Forelimb muscle (tissue), 1 donor: ENCODE measurements at places on chromosomes 3 and 15. TPM values are rescaled to one million over a fixed set of nuclear protein-coding genes. Genes with fewer than 3 reads are reported as not detected.

Gene GNAI2
- 158 TPM for polyA plus RNA-seq

Gene SCAANT1
- polyA plus RNA-seq: 1.0 TPM

Gene HAUS2
- polyA plus RNA-seq: 14.5 TPM

Gene HHATL
- polyA plus RNA-seq: 73.4 TPM

Gene ARL6
- polyA plus RNA-seq: 6.4 TPM

Gene STAC
- polyA plus RNA-seq: 40.1 TPM

Gene CKMT1B
- polyA plus RNA-seq: not detected

Gene LRRFIP2
- polyA plus RNA-seq: 40.5 TPM

Gene LNP1
- polyA plus RNA-seq: 6.7 TPM

Gene PTX3
- polyA plus RNA-seq: 5.0 TPM

Gene SKOR1
- 0.47 TPM for polyA plus RNA-seq

Gene CYP8B1
- 0.09 TPM for polyA plus RNA-seq

Gene CDC25A
- 3.1 TPM for polyA plus RNA-seq

Gene PLSCR5
- polyA plus RNA-seq: not detected

Gene TMCO5A
- polyA plus RNA-seq: not detected

Gene ANKRD63
- polyA plus RNA-seq: 0.32 TPM

Gene COLQ
- 24.7 TPM for polyA plus RNA-seq

Gene SMAD6
- polyA plus RNA-seq: 3.7 TPM

Gene SLC2A2
- polyA plus RNA-seq: not detected

Gene CD276
- 107 TPM for polyA plus RNA-seq

Gene NFKBIZ
- polyA plus RNA-seq: 2.4 TPM
